Lung (tissue), 17 donors: ENCODE measurements at places on chromosomes 3 and 15. TPM values are rescaled to one million over a fixed set of nuclear protein-coding genes. Genes with fewer than 3 reads are reported as not detected.

EPHA6 gene
- polyA plus RNA-seq = not detected

MAP4 gene
- 67.4 TPM for polyA plus RNA-seq

CPN2 gene
- not detected for polyA plus RNA-seq

FEZF2 gene
- polyA plus RNA-seq = not detected

- no peaks in the 10 kb centered on the region for H3K36me3 ChIP-seq
- peaks cover 41% of the 10 kb centered on the region for H3K27me3 ChIP-seq
- DNase-seq = no peak
- H3K27ac ChIP-seq = no peak overlapping the region
- H3K4me3 ChIP-seq = no peak overlapping the region
Observed at GRCh38 chr3:10706156-10706739, 109.8 kb upstream of the SLC6A11 start.

DNA sequence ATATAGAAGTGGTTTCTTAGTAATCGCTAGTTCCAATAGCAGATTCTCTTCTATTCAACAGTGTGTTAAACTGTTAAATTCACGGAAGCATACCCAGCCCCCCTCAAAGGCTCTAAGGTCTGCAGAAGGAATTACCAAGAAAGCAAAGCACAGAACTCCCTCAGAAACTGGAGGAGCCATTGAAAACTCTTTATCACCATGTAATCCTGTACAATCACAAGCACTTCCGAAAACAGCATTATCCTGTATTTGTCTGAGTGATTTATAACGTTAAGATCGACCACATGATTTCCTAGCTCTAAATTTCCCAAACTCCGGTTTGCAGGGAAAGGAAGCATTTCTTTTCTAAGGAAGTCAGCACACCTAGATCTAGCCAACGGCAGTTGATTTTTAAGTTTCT, 20.0 kb downstream of the MYO1E start:
- no peak overlapping the region for H3K4me3 ChIP-seq
- no peak overlapping the region for H3K27ac ChIP-seq
- no peaks in the 10 kb centered on the region for H3K36me3 ChIP-seq

DNA sequence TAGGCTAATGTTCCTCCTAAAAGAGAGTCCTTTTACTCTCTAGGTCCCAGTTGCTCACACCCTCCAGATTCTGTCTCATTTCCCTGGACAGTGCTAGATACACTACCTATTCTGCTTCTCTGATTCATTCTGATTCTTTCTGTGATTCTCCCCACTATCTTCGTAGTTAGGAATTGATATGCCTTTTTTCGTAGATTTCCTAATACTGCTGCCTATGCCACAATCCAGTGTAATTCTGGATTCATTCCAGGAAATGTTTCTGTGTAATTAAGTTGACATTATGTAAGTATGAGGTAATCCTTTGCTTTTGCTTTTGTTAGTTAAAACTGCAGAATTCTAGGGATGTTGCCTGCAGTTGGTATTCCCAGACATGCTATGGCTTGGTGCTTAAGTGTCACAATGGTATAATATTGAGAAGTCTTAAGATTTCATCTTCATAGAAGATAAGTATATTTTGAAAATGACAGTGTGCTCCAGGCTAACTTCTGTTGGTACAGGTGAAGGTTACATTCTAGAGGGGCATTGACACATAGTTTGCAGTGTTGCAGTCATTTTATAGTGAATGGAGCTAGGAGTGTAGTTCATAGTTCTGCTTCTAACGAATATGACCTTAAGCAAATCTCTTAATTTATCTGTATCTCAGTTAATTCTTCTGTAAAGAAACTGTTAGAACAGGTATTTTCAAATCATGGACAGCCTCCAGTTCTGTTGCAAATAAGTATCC, 54.3 kb downstream of the RIOX2 start:
- DNase-seq = peak; percentile 87
- no peaks in the 10 kb centered on the region for H3K27me3 ChIP-seq
- no peaks in the 10 kb centered on the region for H3K4me1 ChIP-seq
- H3K27ac ChIP-seq = no peak overlapping the region
- peaks cover 12% of the 10 kb centered on the region for H3K36me3 ChIP-seq
